Skeletal muscle cell (primary cell): ENCODE measurements at places on chromosomes 12 and 14.

GRCh38 chr14:32366256-32366879, 37.3 kb downstream of the AKAP6 start:
- DNase-seq: peak; percentile 89

- DNase-seq: peak; percentile 19
Observed at GRCh38 chr12:66596199-66596598, 82.7 kb downstream of the GRIP1 start.

DNA sequence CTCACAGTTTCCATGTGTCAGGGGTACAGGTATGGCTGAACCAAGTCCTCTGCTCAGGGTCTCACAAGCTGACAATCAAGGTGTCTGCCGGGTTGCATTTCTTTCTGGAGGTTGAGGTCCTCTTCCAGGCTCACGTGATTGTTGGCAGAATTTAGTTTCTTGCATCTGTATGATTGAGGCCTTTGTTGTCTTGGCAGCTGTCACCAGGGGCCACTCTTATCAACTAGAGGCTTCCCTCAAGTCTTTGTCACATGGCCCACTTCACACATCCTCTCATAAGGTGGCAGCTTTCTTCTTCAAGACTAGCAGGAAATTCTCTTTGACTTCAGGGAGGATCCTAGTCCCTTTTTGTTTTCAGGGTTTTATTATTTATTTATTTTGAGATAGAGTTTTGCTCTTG, 46.0 kb upstream of the FOS start:
- no peak for DNase-seq

- no peak for DNase-seq
Observed at GRCh38 chr12:102356690-102357089, 123.7 kb downstream of the IGF1 start.

DNA sequence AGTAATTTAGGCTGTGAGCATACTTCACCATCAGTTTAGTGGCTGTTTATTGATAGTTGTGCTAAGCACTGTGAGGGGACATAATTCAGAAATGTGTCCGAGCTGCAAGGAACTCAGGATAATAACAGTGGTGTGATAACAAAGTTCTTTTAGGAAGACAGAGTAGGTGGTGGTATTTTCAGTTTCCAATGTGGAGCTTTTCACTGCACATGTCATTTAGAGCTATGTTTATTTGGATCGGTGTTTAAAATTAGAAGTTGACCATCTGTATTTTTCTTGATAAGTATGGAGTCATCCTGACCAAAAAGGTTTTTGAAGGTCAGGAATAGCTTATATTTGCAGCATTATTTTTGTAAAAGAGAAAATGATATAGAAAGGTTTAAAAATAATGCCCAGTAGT, 443.5 kb downstream of the TMTC2 start:
- no peak for DNase-seq
